ENCODE measurements at places on chromosomes 3 and 15.

DNA sequence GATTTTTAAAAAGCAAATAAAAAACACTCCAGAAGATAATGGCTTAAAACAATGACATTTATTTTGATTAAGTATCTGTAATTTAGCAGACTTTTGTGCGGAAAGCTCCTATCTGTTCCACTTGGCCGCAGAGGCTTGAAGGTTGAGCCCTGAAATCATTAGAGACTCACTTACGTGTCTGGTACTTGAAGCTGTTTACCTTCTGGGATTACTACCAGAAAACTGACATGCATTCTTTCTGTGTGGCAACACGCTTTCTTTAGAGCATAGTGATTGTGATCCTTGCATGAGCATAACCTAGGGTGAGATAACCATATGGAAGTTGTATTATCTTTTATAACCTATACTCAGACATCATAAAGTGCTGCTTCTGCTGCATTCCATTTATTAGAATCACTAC lies 298.5 kb downstream of the SI start:
- DNase-seq: no peak

DNA sequence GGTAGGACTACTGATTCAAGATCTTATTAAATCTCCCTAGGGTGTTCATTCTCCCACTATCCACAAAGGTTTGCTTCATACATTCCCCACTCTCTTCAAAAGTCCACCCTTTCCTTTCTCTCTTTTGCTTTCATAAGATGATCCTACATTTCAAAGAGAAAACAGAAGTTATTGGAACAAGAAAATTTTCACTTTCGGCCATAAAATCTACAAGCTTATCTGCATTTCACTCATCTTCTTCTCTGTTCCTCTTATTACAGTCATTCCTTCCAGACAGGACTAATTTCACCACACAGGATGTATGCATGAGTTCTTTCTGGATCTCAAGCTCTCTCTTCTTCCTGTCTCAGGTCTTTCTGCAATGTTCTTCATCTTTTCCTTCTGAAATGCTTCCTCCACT lies 238.7 kb downstream of the ISL2 start:
- DNase-seq: no peak

GRCh38 chr15:83283813-83284558 lies 478 bp downstream of the BNC1 start:
- peak; percentile 50 for DNase-seq

GRCh38 chr3:53493963-53494791 lies at the start of gene CACNA1D:
TSS of gene CACNA1D (plus strand) at chr3:53494611. CDS start at chr3:53495167, 556 bp downstream.
- peak; percentile 56 for DNase-seq

- peak; percentile 20 for DNase-seq
Measured at GRCh38 chr15:52680041-52680391, 828 bp upstream of the ATOSA start.

- no peak for DNase-seq
Measured at GRCh38 chr15:72229076-72229946, 1.7 kb downstream of the PKM start.

GRCh38 chr15:22995795-22996194 lies 15.6 kb upstream of the CYFIP1 start:
- DNase-seq: no peak

DNA sequence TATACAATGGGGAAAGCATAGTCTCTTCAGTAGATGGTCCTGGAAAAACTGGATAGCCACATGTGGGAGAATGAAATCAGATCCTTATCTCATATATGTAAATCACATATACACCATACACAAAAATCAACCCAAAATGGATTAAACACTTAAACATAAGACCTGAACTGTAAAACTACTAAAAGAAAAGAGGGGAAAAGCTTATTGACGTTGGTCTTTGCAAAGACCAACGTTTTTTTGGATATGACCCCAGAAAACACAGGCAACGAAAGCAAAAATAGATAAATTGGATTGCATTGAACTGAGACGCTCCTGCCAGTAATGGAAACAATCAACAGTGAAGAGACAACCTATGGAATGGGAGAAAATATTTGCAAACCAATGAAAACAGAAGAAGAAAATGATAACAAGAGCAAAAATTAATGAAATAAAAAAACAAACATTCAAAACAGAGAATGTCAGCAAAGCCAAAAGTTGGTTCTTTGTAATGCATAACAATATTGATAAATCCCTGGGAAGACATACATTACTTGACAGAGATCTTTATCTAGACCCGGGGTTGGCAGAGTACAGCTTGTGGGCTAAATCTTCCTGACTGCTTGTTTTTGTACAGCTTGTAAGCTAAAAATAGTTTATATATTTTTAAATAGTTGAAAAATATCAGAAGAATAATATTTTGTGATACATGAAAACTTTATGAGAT lies 86.9 kb downstream of the NEO1 start:
- DNase-seq: no peak

DNA sequence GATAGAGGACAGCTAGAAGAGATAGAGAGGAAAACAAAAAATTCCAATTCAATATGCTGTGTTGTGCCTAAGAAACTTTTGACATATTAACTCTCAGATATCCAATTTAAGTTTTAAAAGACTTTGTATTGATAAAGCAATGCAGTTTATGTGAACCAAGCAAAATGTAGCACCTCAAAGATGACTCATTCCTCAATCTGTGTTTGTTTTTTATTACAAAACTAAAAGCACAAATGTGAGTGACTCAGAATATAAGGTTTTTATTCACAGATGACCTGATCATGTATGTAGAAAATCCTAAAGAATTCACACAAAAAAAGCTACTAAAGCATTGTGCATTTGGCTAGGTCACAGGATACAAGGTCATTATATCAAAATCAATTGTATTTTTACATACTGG lies 11.1 kb downstream of the HCLS1 start:
- DNase-seq: no peak

DNA sequence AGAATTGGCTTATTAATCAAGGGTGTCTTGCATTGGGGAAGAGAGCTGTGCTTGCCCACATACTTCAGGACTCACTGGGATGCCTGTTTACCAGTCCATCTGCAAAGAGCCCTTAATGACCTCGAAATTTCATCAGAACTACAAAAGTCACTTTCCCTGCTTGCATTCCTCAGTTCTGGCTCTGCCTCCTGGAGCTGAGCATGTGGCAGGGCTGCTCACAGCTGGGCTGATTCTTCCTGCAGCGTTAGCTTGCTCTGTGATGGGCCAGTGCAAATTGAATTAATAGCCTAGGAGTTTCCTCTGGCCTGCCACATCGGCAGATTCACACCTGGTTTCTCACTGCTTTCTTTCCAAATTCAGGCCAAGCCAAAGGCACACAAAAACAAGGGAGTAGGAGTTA lies 108.9 kb downstream of the DUT start:
- peak; percentile 85 for DNase-seq

GRCh38 chr3:57130571-57131209 lies 34.5 kb downstream of the IL17RD start:
- no peak for DNase-seq

DNA sequence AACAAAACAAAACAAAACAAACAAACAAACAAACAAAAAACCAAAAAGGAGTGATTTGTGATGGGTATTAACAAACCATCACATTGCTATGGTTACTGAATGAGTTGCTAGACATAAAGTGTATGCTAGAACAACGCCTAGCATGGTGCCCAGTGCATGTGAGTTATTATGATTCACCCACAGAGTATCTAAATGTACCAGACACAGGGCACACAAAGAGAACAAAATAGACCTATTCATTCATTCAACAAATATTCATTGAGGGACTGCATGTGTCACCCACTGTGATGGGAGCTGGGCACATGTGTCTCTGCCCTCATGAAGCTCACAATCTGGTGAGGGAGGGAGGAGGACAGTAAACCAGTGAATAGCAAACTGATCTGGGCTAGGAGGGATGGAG lies 11.6 kb upstream of the ACAN start:
- DNase-seq: no peak

DNA sequence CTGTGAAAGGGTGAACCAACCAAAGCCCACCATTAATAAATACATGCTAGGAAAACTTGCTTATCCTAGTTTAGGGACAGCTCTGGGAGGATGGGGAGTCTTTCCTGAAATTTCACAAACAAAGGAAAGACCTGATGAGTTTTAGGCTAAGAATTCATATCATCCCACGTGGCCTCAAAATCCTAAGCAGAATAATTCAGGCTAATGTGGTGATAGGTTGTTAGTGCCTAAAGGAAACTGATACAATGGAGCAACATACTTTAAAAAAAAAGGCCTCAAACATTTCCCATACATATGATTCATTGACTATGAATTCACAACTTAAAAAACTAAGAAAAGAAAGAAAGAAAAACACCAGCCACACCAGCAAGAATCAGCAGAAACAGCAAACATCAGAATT lies 126.9 kb upstream of the CNTN4 start:
- DNase-seq: no peak

- DNase-seq: peak; percentile 11
Measured at GRCh38 chr3:149894205-149894604, 76.5 kb downstream of the PFN2 start.

- no peak for DNase-seq
Measured at GRCh38 chr3:127754411-127755304, 67.7 kb downstream of the MGLL start.

DNA sequence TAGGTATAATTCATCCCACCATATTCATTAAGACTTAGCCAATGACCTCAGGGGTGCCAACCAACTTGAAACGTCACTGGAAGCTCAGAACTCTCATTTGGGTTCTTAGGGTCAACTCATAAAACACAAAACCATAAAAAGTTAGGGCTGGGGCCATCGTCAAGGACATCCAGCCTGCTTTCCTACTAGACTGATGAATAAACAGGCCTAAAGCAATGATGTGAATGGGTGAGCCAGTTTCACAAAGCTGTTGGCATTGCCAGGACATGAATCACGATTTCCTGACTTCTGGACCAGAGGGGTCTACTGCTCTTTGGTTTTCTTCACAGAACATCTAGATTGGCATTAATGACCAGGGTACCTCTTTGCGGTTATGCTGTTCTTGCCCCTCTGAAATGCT lies 64.7 kb downstream of the EOMES start:
- peak; percentile 32 for DNase-seq

- no peak for DNase-seq
Measured at GRCh38 chr3:47005212-47006144, 26.0 kb downstream of the NBEAL2 start.

DNA sequence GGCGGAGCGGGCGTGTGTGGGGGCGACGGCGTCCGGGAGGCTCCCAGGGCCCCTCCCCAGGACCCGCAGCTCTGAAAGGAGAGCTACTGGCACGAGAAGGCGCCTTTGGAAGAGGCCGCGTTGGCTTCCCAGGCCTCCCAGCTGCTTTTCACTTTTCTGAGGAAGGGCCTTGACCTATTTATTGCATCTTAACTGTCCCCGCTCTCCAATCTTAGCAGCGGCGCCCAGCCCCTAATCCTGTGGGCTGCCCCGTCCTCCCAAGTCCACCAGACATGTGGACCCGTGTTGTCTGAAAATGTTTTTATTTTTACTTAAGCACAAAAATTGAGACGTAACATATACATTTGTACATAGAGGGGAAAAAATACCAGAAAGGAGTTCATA lies 481 bp upstream of the ULK3 start:
- no peak for DNase-seq

DNA sequence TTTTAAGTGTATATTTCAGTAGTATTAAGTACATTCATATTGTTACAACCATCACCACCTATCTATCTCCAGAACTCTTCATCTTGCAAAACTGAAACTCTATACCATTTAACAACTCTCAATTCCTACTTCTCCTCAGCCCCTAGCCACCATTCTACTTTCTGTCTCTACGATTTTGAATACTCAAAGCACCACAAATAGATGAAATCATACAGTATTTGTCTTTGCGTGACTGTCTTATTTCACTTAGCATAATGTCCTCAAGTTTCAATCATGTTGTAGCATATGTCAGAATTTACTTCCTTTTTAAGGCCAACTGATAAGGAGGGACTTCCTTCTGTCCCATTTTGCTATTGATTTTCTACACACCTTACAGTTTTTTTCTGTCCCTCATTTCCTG lies 593.3 kb downstream of the FHIT start:
- DNase-seq: no peak

GRCh38 chr3:32180141-32180784 lies 58.2 kb upstream of the CMTM8 start:
- no peak for DNase-seq

- DNase-seq: peak; percentile 83
Measured at GRCh38 chr3:185200639-185201038, 47.8 kb upstream of the C3orf70 start.

DNA sequence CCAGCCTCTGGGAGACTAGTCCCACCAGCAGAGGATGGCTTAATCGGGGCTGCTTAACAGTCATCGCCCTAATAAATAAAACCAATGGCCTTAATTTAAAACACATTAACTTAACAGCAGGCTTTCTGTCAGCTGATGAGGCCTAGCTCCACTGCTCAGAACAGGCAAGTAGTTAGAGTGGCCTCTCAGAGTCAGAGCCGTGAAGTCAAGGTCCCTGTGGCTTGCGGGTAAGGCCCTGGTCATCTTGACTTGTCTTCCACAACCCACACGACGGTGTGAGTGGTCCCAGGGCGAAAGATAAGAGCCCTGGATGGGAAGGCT lies 11.8 kb downstream of the XXYLT1 start:
- peak; percentile 52 for DNase-seq

- DNase-seq: no peak
Measured at GRCh38 chr3:184234671-184235380, 5.4 kb downstream of the VWA5B2 start.

DNA sequence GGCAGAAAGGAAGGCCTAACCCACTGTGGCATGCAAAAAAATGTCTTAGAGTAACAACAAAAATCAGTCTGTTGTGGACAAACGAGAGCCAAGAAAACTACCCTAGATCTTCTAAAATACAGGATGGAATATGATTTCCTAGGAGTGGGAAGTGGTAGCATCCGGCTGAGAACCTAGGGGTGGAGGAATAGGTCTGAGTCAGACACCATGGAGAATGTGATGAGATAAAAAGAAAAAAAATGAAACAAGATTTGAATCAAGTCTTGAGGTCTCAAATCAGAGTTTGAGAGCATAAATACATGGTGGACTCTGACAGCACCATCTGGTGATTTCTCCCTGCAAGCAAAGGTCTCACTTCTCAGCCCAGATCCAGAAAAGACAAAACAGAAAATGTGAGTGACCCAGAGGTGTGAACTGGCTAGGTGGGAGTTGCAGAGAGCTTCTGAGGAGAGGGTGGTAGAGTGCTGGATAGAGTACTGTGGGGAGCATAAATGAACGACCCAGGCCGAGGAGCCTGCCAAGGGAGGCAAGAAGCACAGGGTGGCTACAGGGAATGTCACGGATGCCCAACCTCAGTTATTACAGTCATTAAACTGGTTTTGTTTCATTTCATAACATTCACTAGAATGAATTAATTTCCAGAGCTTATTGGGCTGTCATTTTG lies 27.6 kb upstream of the VEPH1 start:
- DNase-seq: peak; percentile 27

DNA sequence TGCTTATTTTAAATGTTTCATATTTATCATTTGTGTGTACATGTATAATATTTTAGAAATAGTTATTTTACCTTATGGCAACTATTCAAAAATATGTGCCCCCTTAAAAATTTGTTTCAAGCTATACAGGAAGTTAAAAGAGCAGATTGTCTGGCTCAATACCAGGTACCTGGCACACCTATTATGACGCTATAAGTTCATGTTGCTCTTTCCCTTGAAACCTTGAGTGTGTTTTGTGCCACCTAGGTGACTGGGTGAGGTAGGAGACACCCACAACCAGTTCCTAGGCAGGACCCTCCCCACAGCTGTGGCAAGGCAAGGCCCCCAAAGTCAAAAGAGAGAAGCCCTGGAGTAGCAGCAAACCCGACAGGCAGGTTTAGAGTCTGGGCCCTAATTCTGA lies 20.6 kb upstream of the NEO1 start:
- no peak for DNase-seq

Data from AG20443 (cell line).